ENCODE measurements at places on chromosomes 1 and 21.

DNA sequence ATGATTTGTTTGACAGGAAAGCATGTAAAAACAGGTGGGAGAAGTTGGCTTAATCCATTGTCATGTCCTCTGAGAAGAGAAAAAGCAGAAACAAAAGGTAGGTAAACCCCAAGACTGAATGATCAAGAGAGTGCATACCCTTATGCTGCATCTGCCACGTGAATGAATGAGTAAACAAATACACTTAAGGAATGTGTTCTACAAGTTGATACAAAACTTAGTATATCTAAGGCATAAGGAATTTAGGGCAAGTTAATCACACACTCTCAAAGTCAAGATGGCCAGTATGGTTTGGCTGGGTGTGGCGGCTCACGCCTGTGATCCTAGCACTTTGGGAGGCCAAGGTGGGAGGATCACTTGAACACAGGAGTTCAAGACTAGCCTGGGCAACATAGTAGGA is 34.2 kb downstream of the HMCN1 start:
- DNase-seq, result no peak

DNA sequence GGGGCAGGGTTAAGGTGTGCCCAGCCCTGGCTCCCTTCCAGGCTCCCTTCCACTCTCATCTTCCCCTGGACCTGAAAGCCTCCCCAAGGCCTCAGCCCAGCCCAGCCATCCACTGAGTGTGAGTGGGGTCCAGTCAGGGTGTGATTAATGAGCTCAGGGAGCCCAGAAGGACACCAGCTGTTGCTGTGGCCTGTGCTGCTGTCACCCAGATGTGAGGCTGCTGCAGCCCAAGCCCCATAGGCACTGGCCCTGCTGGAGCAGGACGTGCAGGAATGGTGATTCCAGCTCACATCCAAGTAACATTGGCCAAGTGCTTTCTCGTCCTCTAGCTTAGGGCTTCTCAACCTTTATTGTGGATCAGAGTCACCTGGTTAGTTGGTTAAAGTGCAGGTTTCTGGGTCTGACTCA is 77.6 kb downstream of the EPHB2 start:
- no peak for DNase-seq

DNA sequence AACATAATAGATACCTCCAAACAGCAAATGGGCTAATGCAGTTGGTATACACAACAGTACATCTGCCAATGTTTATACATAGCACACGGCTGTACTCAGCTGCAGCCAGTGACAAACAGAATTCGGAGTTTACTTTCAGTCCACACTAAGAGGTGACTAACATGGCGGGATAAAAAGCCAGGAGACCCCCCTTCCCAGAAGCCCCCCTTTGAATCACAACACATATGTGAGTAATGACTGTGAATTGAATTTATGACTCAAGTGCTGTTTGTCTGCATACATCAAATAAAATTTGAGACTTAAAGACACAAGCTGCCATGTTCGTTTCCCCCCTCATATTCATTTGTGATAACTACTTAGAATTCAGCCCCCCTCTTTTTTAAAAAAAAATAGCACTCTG is 113.2 kb downstream of the RUNX1 start:
- DNase-seq, result no peak

DNA sequence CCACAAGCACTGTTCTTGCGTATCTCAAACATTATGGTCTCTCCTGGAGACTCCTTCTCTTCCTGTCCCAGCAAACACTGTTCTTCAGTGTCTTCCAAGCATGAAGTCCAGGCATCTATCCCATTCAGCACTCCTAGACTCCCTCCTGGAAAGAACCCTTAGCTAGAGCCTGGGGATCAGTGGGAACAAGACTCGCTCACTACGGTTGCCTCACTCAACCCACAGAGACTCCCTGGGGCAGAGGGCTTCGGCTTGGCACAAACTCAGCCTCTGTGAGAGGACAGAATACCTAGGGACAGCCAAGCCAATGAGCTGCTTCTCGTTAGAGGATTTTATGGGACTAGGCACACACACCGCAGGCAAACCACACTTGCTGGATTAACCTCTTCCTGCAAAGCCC is 86.5 kb upstream of the IPO9 start:
- no peak for DNase-seq

- no peak for DNase-seq
These were observed 10.7 kb downstream of the RCC1 start for GRCh38 chr1:28516518-28516956.

GRCh38 chr1:210541680-210542358 is 213.1 kb downstream of the HHAT start:
- DNase-seq, result no peak

DNA sequence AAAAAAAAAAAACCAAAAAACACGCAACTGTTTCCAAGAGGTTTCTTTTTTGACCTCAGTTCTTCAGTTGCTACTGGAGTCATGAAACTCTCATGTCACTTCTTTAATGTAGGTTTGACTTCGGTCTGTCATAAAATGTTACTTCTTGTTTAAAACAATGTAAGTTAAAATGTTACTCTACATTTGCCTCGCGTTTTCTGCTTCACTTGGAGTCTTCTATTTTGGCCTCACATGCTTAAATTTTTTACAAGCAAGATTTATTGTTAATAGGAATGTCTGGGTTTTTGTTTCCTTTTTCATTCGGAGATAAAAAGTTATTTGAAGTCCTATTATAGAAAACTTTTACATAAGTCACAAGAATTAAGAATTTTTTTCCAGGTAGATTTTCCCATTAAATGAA is 880.2 kb downstream of the LTN1 start:
- DNase-seq, result no peak

DNA sequence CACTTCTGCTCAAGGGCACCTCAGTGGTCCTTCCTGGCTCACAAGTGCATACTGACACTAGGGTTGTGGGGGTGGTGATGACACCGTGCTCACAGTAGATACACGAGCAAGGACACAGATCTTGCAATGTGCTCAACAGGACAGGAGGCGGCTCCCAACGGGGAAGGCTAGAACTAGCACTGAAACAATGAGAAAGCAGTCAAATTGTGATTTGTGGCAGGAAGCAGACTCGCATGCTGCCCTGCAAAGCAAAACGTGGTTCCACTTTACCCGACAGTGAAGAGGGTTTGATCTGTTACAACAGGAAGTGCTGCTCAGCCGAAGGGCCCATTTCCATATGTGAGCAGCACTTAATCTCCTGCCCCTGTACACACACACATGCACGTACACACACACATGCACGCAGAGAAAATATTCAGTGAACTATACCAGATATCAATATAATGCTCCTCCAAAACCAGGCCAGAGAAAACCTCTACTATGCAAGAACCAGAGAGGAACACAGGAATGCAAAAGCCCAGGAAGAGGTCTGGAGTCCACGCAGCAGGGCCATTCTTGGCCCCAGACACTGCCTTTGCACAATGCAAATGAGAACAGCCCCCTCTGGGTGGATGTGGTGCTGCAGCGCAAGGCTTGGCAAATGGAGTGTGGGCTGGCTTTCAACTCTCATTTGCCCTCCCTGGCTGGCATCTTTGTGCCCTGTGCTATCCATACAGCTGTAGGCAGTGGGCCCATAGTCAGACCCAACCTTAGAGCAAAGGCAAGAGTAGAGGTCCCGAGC is 47.1 kb downstream of the KANK4 start:
- DNase-seq, result no peak

Measured in nucleus accumbens (tissue), 56 donors.